Activated CD8-positive, alpha-beta memory T cell treated with anti-CD3 and anti-CD28 coated beads for 4 hours (primary cell): ENCODE measurements at places on chromosomes 1 and 21.
A peak's percentile ranks its signal among the peaks of the same experiment; 100 is the strongest.

DNA sequence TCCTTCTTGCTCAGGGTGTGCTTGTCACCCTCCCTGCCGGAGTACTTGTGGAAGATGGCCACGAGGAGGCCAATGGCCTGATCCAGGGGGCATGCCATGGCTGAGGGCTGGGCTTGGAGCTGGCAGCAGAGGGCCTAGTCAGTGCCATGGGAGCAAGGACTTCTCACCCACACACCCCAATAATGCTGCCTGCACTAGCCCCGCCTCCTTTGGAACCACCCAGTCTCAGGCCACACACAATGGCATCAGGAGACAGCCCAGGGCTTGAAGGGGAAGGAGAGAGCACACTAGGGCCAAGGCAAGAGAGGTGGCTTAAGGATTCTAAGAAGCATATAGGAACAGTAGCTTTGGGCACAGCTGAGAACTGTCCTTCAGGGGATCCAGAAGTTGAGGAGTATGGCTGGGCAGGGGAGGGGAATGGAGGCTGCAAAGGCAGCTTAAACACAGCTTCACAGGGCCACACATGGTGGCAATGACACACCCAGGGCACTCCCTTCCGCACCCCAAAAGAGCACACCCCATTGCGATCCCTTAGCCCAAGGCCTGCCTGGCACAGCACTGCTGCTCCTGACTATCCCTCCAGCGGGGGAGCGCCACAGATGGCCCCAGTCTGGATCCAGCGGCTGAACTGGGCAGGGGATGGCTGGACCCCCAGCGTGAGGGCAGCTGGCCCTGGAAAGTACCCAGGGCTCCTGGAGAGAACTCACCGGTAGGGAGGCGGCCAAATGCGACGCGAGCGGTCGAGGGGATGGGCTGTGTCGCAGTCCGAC, at the start of gene S100A6:
TSS of gene S100A6 (minus strand) at position 750 of the 770 bp plus-strand sequence. CDS start at position 98, 652 bp downstream.
- no peak for DNase-seq

- DNase-seq = no peak
Measured at GRCh38 chr1:244181867-244182266, 130.8 kb downstream of the ZBTB18 start.

DNA sequence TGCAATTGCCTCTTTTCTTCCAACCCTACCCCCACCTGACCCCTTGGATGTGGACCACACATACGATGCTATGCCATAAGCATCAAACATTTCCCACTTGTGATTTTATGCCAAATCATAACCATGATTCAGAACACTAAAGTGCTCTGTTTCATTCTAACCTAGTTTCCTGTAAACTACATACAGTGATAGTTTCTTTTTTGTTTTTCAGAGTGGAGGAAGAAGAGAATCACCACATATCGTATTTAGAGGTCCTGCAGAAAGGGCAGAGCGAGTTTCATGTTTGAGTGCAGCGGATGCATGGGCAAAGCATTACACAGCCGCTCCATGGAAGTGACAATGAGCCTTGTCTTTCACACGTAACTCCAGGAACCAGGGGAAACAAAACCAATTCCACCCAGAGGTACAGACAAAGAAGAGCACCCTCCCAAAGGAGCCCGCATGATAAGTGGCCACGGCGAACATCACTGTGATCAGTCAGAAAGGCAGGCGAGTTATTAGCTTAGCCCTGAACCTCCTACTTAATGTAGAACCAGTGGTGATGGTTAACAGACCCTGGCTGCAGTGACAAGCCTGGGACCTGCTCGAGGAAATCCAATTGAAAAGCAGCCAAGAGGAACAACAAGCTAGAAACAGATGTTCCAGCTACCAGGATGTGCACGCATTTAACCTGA, 64.0 kb upstream of the ZNF281 start:
- DNase-seq = no peak

- no peak for DNase-seq
Measured at GRCh38 chr1:55131801-55132200, 83.4 kb downstream of the USP24 start.

GRCh38 chr1:213550804-213551203, 437.0 kb upstream of the PROX1 start:
- DNase-seq = no peak

- DNase-seq = no peak
Measured at GRCh38 chr1:68588304-68588703, 91.4 kb upstream of the DEPDC1 start.

GRCh38 chr1:75615613-75616435, 4.9 kb upstream of the SLC44A5 start:
- DNase-seq = no peak

GRCh38 chr1:60066001-60066400, 7.6 kb downstream of the C1orf87 start:
- no peak for DNase-seq

- no peak for DNase-seq
Measured at GRCh38 chr21:32519945-32520874, 65.1 kb downstream of the TCP10L start.

GRCh38 chr1:229430761-229431283, 3.1 kb downstream of the ACTA1 start:
- DNase-seq = no peak

DNA sequence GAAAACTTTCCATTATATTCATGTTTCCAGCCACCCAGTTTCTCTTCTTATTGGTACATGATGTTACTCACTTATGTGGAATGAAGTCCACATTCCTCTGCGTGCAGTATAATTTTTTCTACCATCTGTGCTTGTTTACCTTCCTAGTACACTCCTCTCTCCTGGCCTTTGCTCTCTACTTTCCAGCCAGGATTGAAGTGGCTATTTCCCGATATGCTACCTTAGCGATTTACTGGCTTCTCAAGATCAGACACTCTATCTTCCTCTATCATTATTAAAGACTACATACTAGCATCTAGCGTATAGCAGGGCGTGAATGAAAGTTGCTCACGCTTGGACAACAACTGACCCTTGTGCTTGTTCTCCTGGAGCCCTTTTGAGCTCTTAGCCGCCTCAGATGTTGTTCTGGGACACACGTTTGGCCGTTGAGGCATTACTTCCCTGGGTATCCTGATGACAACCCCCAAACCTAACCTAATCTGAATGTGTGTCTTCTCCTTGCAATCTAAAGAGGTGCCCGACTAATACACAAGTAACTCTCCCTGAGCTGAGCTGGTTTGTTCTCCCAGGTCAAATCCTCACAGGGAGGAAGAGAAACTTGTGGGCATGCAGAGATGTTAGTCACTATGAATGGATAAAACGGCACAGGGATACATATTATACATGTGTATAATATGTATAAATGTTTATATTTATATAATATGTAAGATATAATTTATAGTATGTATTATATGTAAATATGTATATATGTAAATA, 13.4 kb upstream of the MTARC2 start:
- no peak for DNase-seq

- DNase-seq = no peak
Measured at GRCh38 chr1:19731311-19731821, 66.7 kb downstream of the HTR6 start.

DNA sequence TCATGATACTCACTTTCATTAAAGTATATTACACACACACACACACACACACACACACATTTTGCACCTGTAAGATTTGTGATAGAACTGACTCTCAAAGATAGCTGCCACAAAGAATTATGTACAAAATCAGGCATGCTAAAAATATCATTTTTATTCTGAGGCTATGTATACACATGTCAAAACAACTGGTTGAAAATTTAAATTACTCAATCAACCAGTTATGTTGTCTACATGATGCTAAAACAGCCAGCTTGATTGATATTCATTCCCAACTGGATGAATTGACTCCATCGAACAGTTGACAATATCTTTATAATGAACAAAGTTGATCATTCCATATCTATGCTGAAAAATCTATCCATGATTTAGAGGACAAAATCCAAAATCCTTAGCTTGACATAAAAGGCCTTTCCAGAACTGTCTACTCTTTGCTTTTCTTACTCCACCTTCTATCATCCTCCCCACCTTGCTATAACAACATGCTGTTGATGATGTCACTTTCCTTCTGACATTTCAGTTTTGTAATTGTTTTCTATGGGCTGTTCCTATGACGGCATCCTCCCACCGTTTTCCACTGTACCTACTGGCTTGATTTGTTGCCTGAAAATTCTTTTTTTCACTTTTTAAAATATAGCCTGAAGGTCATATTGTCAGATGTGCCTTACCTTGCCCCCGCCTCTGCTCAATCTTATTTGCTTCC, 321.5 kb upstream of the OLFM3 start:
- DNase-seq = no peak

- peak; percentile 87 for DNase-seq
Measured at GRCh38 chr1:151909167-151910149, at the start of gene THEM4. THEM4 (minus strand) TSS chr1:151909511; CDS start chr1:151909458, 53 bp downstream.

GRCh38 chr21:42145569-42146272, 73.2 kb upstream of the ABCG1 start:
- peak; percentile 36 for DNase-seq

- DNase-seq = no peak
Measured at GRCh38 chr1:66368261-66368660, 165.7 kb upstream of the SGIP1 start.

- no peak for DNase-seq
Measured at GRCh38 chr1:202029171-202029665, 18.8 kb downstream of the ELF3 start.

- DNase-seq = no peak
Measured at GRCh38 chr1:243267914-243268653, 12.2 kb downstream of the SDCCAG8 start.

- DNase-seq = no peak
Measured at GRCh38 chr1:228034954-228035837, 28.4 kb downstream of the WNT3A start.

DNA sequence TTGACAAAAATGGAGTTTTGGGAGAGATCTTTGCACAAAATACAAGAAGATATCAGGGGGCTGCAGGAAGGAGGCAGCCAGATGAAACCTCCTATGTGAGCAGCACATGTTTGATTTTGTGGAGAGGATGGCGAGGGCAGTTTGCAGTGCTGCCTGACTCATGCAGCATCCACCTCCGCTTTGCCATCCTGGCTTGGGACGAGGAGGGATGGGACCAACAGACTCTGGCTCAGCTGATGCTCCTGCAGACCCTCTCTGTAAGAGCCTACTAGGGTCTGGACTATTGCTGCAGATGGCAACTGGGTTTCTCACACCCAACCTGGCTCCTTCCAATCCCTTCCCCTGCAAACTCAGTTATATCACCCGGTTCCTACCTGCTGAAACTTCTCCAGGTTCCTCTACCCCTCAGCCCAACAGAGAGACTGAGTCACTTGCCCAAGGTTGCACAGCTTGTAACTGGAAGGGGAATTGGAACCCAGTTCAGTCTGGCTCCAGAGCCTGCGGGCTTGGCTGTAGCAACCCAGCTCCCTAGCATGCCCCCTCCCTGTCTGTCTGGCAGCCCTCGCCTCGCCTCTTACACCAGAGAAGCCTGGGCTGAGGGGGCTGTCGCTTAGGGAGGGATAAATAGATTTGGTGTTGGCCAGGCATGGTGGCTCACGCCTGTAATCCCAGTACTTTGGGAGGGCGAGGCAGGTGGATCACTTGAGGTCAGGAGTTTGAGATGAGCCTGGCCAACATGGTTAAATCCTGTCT, 205.8 kb downstream of the PTPRU start:
- no peak for DNase-seq
